ENCODE measurements at places on chromosomes 4 and X. TPM values are rescaled to one million over a fixed set of nuclear protein-coding genes. Genes with fewer than 3 reads are reported as not detected.

XKRX gene
- polyA plus RNA-seq, result not detected

TMSB15C gene
- polyA plus RNA-seq, result not detected

GRCh38 chr4:73817341-73817740 is 19.1 kb upstream of the CXCL6 start:
- no peak overlapping the region for H3K27ac ChIP-seq
- H3K4me3 ChIP-seq, result no peak overlapping the region
- peaks cover 8% of the 10 kb centered on the region for H3K4me1 ChIP-seq
- no peak for DNase-seq
- no peaks in the 10 kb centered on the region for H3K27me3 ChIP-seq
- no peaks in the 10 kb centered on the region for H3K36me3 ChIP-seq

GRCh38 chrX:112991801-112992200 is 151.2 kb upstream of the AMOT start:
- no peaks in the 10 kb centered on the region for H3K36me3 ChIP-seq
- H3K27me3 ChIP-seq, result no peaks in the 10 kb centered on the region
- DNase-seq, result no peak
- H3K4me1 ChIP-seq, result no peaks in the 10 kb centered on the region
- no peak overlapping the region for H3K4me3 ChIP-seq

SLC9A7 gene
- polyA plus RNA-seq, result 0.73 TPM

- H3K27me3 ChIP-seq, result no peaks in the 10 kb centered on the region
- no peaks in the 10 kb centered on the region for H3K4me1 ChIP-seq
- no peak overlapping the region for H3K4me3 ChIP-seq
- no peaks in the 10 kb centered on the region for H3K36me3 ChIP-seq
- no peak overlapping the region for H3K27ac ChIP-seq
- DNase-seq, result no peak
Observed at GRCh38 chr4:177673985-177674489, 231.8 kb upstream of the AGA start.

GRCh38 chrX:142089193-142089592 is 115.9 kb downstream of the MAGEC2 start:
- no peaks in the 10 kb centered on the region for H3K4me1 ChIP-seq
- H3K36me3 ChIP-seq, result no peaks in the 10 kb centered on the region
- H3K27ac ChIP-seq, result no peak overlapping the region
- no peak for DNase-seq
- H3K27me3 ChIP-seq, result no peaks in the 10 kb centered on the region

GRCh38 chr4:148716431-148717052 is 274.3 kb upstream of the NR3C2 start:
- no peaks in the 10 kb centered on the region for H3K4me1 ChIP-seq
- no peak overlapping the region for H3K4me3 ChIP-seq
- no peaks in the 10 kb centered on the region for H3K36me3 ChIP-seq
- H3K27ac ChIP-seq, result no peak overlapping the region

DNA sequence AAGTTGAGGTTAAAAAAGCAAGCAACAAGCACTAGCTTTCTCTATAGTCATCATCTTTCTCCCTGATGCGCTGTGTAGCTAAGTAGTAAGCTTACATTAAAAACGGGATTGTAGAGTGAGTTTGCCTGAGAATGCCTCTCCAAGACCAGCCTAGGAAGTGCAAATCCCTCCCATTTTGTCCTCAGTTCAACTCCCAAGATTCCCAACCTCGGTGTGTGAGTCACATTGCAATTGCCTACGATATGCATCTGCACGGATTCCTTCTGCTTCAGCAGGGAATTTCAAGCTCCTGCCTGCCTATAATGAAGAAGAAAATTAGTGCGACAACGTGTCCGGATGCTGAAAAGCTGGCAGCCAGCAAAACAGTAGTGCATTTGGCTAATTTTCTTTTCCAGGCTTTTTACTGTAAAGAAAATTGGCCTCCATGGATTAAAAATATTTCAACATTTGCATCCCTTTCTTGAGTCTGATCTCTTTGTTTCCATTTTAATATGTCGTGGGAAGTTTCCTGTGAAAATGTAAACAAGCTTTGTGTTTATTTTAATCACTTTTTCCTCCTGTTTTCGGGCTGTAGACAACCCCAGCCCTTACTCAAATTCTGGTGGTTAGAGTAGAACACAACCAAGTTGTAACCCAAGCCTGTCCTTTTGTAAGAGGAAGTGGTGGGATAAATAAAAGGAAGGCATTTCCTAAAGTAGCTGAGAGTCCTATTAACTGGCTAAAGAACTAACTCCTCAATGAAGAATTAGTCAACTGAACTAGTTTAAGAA is 58.4 kb upstream of the TET2 start:
- H3K27me3 ChIP-seq, result no peaks in the 10 kb centered on the region
- no peak for DNase-seq
- H3K27ac ChIP-seq, result peak overlapping the region; percentile 9
- no peaks in the 10 kb centered on the region for H3K36me3 ChIP-seq
- H3K4me3 ChIP-seq, result no peak overlapping the region
- peaks cover 13% of the 10 kb centered on the region for H3K4me1 ChIP-seq

SMR3B gene
- not detected for polyA plus RNA-seq

TMPRSS11B gene
- polyA plus RNA-seq, result not detected

FIP1L1 gene
- polyA plus RNA-seq, result 25.4 TPM

DNA sequence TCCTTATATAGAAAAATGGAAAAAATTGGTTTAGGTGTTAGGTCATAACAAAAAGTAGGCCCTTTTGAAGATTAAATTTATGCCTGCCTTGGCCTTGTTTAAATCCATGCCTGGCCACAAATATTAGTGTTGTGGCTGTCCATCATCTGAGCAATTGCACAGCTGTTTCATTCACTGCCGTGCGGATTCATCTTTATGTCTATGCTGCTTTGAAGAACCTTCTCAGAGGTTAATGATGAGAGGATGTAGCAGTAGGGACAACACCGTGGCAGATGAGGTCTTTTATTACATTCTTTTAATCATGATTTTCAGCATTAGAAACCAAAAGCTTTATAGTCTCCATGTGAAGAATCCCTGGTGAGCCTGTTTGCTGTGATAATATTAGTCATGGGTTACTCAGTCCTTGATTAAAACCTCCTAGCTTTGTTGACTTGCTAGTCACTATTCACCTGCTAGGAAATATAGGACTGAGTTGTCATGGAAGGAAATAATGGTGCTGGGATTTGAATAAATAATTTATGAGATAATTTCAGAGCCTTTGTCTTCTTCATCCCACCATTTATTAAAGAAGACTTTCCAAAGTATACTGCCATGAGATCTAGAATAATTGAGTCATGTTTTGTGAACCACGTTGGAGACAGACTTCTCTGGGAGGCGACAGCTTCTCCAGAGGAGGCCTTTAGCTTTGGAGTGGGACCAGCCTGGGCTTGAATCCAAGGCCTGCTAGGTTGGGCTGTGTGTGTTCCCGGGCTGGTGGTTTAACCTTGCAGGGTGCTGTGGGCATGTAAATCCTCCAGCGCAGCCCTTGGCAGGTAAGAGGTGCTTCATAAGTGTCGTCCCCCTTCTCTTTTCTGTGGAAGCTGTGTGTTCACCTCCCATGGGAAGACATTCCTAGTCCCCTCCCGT is 53.5 kb downstream of the PTTG2 start:
- H3K27ac ChIP-seq, result no peak overlapping the region
- no peak overlapping the region for H3K4me3 ChIP-seq
- no peak for DNase-seq
- no peaks in the 10 kb centered on the region for H3K27me3 ChIP-seq
- peaks cover 53% of the 10 kb centered on the region for H3K36me3 ChIP-seq

DNA sequence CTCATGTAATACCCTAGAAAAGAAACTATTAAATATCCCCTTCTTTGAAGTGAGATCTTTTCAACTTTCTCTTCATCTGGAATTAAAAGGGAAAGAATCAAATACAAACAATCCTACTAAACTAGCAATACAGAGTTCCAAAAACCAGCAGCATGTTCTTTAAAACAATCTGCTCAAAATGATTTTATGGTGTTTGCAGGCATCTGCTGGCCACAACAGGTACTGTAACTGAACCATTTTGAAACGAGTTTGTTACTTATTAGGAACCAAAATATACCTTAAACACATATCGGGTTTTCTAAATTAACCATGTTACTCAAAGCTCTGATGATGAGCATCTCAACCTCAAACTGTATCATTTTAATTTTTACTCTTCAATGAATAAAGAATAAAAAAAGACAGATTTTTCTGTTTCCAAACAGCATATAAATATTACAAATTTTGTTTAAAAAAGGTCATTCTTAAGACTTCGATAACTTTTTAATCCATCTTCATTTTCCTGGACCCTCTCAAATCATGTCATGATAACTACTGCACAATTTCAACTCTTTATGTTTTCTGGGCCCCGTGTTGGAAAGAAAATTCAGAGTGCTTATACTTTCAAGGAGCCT is 56.5 kb downstream of the ARAP2 start:
- H3K27me3 ChIP-seq, result no peaks in the 10 kb centered on the region
- no peak for DNase-seq
- peaks cover 7% of the 10 kb centered on the region for H3K4me1 ChIP-seq
- no peak overlapping the region for H3K4me3 ChIP-seq

DNA sequence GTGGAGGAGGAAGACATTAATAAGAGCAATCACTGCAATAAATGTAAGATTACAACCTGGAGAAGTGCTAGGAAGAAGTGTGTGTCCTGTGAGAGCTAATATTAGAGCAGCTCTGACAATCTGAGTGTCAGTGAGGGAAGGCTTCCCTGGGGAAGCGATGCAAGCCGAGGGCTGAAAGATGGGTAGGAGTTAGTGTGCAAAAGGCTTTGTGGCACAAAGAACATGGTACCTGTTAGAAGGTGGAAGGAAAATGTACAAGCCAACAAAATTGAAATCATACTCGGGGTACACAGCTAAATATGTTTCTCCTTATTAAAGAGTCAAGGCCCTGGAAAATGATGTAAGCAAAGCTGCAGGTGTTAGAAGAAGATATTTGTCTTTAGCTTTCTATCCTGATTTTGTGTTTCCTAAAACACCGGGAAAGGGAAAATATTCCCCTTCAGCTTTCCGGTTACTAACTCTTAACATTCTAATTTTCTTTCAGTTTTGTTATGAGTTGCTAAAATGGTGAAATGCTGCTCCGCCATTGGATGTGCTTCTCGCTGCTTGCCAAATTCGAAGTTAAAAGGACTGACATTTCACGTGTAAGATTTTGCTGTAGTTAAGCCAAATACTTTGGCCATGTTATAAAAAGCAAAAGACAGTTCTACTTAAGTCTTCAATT is 808 bp downstream of the THAP6 start:
- H3K4me3 ChIP-seq, result peak overlapping the region; percentile 61
- H3K27me3 ChIP-seq, result no peaks in the 10 kb centered on the region
- peak overlapping the region; percentile 96 for H3K27ac ChIP-seq
- H3K4me1 ChIP-seq, result peaks cover 48% of the 10 kb centered on the region

DNA sequence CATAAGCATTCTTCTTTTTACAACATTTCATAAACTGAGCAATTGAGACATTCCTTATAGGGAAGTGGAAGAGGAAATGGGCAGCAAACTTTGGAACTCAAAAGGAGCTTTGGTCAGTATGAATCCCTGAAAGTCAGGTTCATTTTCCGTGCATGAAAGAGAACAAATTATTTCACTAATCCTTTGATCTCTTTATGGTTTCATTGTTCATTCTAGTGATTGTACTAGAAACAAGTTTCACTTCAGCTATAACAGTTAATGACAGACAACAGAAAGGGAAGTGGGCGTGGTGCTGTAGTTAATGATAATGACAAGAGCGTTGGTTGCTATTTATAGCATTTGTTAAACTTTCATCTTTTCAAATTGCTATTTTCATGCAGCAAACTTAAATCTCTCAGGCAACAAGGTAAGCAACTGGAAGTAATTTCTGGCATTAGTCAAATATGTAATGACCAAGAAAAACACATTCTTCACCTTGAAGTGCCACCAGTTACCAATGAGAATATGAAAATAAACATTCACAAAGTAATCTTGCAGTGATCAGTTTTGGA is 98.4 kb downstream of the AREG start:
- H3K36me3 ChIP-seq, result no peaks in the 10 kb centered on the region
- H3K4me3 ChIP-seq, result peak overlapping the region; percentile 48
- H3K27me3 ChIP-seq, result no peaks in the 10 kb centered on the region

NEIL3 gene
- 0.70 TPM for polyA plus RNA-seq

- H3K27ac ChIP-seq, result no peak overlapping the region
- H3K4me3 ChIP-seq, result no peak overlapping the region
- no peaks in the 10 kb centered on the region for H3K36me3 ChIP-seq
- H3K4me1 ChIP-seq, result no peaks in the 10 kb centered on the region
- H3K27me3 ChIP-seq, result no peaks in the 10 kb centered on the region
Observed at GRCh38 chr4:90958256-90958895, 831.2 kb downstream of the CCSER1 start.

GRCh38 chr4:105923497-105924238 is 28.4 kb downstream of the NPNT start:
- no peak overlapping the region for H3K4me3 ChIP-seq
- H3K27ac ChIP-seq, result no peak overlapping the region
- H3K27me3 ChIP-seq, result no peaks in the 10 kb centered on the region
- no peaks in the 10 kb centered on the region for H3K36me3 ChIP-seq
- DNase-seq, result no peak
- no peaks in the 10 kb centered on the region for H3K4me1 ChIP-seq

ELOVL6 gene
- 0.11 TPM for polyA plus RNA-seq

DNA sequence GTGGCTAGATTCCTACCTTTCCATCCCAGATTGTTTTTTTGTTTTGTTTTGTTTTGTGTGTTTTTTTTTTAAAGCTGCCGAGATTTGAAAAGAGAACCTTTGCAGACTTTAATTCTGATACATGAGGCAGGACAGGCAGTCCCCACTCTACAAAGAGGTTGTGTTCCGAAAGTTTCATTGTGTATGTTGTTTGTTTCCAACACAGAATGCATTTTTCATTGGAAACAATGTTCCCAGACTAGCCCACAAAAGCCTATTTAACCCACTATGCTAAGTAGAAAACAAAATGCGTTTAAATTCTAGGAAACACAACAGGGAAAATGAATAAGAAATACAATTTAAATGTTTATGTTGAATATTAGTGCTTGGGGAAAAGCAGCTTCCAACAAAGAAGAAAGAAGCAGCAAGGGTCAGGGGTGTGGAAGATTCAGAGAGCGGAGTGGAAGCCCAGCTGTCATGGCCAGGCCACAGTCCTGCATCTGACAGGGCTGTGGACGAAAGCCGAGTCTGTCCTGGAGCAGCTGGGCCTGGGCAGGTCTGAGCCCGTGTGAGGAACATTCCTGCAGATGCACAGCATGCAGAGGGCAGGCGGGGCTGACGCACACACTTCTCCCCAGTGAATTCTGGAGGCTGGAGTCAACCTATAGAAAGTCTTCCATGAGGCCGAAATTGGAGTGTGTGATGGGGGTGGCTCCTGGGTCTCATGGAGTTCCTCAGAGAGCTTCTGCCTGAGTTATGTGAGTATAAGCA is 12.4 kb upstream of the SETD7 start:
- H3K4me1 ChIP-seq, result no peaks in the 10 kb centered on the region
- no peak for DNase-seq
- no peaks in the 10 kb centered on the region for H3K27me3 ChIP-seq

DNA sequence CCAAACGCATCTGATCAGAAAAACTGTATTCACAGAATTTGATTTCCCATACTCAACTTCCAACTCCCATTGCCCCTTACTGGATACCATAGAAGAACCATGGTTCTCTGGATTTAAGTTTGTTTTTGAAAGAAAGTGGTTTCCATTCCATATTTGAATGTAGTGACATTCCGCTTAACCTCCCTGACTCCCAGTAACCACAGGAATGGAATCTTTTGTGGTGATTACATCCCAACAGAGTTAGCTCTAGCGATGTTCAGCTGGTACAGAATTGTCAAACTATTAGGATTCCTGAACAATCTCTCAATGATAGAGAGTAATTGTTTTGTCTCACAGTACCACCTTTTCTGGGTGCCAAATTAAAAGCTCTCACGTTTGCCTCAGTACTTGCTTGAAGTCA is 1.7 kb downstream of the NUDT10 start:
- H3K36me3 ChIP-seq, result no peaks in the 10 kb centered on the region
- no peak overlapping the region for H3K4me3 ChIP-seq
- no peaks in the 10 kb centered on the region for H3K4me1 ChIP-seq
- H3K27me3 ChIP-seq, result no peaks in the 10 kb centered on the region
- no peak for DNase-seq

GRCh38 chr4:140243278-140243753 is 89.3 kb upstream of the MAML3 start:
- no peaks in the 10 kb centered on the region for H3K36me3 ChIP-seq
- peaks cover 25% of the 10 kb centered on the region for H3K4me1 ChIP-seq
- DNase-seq, result no peak
- H3K27me3 ChIP-seq, result no peaks in the 10 kb centered on the region

Data from CD14-positive monocyte (primary cell).